ENCODE measurements at places on chromosomes 4 and X.

- DNase-seq: no peak
These were observed 611.6 kb upstream of the ADGRL3 start for GRCh38 chr4:60588556-60588955.

DNA sequence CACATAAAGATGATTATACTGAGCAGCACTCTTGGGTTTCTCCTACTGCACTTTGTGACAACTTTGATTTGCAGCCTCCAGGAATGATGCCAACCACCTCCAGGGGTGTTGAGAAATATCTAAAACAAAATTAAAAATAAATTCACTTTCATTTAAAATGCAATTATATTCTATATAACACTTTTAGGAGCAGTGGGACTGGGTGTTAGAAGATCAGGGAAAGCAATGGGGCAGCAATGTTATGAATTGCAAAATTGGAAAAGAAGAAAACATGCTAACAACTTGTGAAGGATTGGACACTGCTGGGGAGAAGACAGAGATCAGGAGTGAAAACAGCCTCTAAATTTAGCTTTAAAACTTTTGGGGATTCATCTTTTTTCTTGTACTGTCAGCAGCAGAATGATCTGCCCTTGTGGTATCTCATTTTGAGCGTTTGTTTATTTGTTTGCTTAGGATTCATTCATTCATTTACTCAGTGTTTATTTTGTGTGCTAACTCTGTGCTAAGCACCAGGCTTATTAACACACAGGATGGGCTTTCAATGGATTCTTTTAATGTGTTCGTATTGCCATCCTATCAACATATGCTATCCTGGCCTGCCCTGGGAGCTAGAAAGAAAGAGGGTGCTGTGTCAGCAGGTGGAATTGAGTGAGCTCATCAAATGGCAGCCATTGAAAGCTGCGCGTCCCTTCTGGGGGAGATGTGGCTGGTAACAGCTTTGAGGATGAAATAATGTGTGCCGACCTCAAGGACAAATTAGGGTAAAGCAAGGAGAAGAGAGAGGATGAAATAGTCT is 96.5 kb downstream of the FRMPD4 start:
- DNase-seq: no peak

GRCh38 chr4:37982736-37983135 is 22.5 kb downstream of the PTTG2 start:
- no peak for DNase-seq

DNA sequence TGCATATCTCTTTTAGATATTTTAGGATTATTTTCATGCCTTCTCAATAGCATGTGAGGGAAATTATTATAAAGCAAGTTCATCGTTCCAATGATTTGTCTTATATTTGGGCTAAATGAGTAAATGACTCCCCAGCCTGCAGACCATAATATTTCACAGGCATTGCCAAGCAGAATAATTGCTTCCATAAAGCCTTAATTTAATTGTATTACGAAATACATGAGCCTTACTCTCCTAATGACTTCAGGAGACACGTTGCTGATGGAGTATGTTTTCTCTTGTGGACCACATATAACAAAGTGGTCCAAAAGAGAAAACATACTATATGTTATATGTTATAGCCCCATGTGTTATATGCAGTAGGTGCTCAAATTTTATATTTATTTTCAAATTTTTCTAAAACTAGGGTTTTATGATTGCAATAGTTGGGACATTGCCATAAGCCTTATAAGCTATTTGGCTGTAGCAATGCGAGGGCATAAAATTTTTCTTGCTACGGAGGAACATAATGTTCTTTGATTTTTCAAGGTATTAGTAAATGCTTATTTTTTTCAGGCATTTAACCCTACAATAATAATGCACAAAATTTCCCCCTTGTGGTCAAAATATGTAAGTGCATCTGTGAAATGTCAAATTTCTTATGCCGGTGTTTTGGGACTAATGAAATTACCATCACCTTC is 26.2 kb upstream of the TMPRSS11D start:
- no peak for DNase-seq

DNA sequence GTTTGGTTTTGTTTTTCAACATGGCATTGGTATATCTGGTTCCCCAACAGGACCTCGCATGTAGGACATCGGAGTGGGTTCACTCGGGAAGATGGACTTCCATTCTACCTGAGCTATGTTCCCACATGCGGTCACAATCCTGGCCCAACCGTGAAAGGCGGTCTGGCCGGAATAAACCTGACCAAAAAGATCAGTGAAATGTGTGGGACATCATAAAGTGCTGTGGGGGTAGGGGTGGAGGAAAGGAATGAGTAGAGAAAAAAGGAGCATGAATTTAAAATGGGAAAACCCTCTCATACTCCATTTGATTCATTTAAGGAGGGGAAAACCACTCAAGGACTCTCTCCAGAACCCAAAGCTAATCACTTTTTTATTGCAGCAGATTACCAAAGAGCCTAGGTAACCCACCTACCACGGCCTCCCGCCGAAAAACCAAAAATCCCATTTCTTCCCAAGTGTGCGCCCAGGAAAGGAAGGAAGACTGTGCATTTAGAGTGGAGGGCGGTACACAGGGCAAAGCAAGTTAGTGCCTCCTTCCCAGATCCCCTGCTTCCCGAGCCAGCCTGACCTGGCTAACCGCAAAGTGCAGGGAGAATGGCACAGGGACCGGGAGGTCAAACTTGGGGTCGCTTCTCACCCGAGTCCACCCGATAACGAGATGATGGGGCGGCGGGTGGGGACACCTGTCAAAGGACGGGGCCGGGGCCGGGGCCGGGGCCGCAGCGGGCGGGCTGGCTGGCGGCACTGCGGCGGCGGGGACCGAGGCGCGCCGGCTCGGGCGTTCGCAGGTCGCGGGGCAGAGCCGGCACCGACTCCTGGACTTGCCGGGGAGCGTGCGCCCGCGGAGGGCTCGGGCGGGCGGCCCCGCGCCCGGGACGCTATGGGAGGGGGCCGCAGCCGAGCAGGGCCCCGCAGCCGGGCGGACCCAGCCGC is 669 bp downstream of the TMEM150C start:
- no peak for DNase-seq

GRCh38 chrX:27548624-27549023 is 41.5 kb upstream of the DCAF8L2 start:
- DNase-seq: no peak

DNA sequence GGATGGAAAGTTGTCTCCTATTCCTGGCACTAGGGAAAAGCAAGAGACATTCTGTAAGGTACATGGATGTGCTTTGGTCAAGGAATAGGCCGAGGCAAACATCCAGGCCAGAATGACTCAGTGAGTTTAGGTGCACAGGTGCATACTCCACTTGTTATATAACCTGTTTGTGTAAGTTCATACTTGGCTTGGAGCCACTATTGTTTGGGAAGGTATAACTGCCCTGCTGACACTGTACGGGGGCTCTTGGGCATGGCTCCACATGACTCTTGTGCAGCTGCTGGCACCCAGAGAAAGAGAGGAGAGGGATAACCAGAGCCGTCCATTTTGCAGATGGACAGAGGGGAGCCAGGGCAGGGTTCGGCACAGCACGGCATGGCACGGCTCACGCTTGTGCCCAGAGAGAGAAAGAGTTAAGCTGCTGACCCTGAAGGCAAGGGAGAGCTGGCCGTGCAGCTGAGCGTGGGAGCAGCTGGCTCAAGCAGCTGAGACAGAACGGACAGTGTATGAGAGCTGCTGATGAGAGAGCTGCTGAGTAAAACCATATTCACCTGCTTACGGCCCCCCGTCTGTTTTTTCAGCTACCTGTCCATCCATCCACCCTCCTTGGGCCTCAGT is 98.0 kb downstream of the SLC2A9 start:
- no peak for DNase-seq

GRCh38 chr4:133592591-133592990 is 443.5 kb downstream of the PCDH10 start:
- DNase-seq: no peak

GRCh38 chr4:30860978-30861377 is 140.8 kb downstream of the PCDH7 start:
- DNase-seq: no peak

DNA sequence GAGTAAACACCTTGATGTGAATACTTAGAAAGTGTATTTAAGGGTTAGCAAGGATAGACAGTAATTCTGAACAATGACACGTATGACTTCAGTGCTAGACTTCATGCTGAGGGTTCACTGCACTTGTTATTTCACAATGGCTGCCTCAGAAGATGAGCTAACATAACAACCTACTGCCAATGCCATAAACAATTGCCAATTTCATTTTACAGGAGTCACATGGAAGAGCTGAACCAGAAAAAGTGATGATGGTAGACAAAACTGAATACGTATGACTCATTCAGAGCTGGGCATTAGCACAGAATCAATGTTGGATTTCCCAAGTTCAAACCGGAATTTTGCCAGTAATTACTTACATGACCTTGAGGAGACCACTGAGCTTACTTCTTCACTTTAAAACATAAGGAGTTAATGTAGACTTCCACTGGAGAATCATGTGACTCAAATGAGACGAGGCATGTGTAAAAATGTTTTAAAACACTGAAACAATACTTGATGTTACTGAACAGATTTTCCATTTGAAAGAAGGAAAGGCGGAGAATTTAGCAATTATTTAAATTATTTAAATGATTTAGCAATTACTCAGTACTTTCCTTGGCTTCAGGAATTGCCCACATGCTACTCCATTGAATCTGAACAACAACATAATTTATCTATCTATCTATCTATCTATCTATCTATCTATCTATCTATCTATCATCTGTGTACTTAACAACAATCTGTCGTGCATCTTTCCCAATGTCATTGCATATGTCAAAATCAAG is 868.5 kb upstream of the SLIT2 start:
- DNase-seq: no peak

DNA sequence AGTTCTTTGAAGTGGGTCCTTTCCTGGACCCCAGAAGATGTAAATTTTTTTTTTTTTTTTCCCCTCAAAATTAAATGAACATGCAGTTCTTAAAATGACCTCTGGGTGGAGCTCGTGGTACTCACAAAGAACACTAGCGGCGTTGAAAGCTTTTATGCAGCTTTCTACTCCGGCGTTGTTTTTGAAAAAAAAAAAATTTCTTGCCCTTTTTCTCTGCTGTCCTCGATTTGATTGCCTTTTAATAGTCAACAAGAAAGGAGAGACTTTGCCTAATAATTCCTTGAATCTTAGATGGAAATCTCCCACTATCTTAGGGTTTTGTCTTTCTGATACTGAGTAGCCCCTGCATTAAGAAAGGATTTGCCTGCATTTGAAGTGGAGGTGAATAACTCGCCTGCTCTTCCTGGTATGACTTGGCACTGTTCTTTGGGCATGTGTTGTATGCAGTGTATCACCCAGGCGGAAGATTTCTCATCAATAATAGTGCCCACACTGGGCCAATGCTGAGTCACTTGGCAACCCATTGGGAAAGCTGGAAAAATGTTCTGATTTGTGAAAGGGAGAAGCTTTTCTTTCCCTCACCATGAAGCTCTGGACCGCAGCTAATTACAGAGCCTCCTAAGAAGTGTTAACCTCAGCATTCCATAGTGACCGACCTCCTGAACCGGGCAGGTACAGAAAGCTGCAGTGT is 104.0 kb downstream of the PHEX start:
- DNase-seq: no peak

GRCh38 chr4:90121676-90122354 is 5.4 kb upstream of the CCSER1 start:
- DNase-seq: no peak

GRCh38 chr4:125445525-125445924 is 130.8 kb downstream of the FAT4 start:
- no peak for DNase-seq

- DNase-seq: no peak
These were observed 16.1 kb downstream of the HADH start for GRCh38 chr4:108005807-108006206.

DNA sequence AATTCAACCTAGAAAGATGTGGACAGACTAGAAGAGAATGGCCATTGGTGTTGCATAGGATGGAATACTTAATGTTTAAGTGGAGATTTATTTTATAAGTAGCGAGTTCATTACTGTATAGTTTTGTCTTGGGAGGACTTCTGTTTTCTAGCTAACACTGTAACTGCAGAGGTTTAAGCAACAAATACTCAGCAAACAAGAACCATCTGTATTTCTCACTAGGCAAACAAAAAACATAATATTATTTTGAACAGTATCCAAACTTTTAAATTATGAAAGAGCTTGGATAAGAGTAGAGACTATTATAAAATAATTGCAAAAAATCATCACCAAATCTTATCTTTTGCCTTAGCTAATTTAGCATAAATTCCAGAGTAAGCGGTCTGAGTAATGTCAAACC is 121.1 kb downstream of the GLRA3 start:
- DNase-seq: no peak

GRCh38 chrX:643241-643595 is 12.6 kb downstream of the SHOX start:
- DNase-seq: no peak

DNA sequence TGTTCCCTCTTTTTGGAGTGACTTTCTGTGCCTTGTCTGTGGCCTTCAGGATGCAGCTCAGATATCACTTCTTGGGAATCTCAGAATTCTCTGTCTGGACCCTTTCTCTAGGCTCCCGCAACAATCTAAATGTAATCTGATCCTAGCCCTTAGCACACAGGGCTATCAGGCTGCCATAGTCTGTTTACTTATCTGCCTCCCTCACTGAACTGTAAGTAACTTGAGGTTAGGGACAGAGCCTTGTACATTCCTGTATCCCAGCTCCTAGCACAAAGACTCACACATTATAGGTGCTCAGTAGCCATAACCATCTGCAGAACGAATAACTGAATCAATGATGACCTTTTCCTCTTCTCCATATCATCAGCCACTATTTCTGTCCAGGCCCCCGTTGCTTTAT is 69.5 kb downstream of the RTL9 start:
- DNase-seq: no peak

DNA sequence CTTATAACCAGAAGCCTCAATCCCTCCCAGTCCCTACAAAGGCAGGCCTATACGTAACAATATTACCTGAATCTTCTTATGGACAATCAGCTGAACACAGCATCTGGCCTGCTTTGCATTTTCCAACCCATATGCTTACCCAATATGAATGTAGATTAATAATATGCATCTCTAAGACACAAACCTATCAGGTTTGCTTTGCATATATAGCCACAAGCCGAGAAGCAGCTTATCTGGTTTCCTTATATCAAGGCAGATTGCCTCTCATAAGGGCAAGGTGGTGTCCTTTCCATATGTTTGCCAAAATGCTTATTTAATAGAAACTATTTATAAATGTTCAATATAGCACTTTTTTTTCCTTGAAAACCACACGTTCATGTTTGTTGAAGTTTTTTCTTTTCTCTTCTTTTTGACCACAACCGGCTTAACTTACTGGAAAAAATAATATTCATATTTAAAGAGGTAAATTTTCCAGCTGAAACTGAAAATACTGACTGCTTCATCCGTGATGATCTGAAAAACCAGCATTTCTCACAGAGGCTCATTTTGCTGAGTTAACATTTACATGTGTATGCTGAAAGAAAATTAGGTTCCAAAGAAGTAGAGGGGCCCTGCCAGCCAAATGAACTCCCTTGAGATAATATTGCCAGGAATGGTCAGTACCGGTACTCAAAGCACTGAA is 3.8 kb downstream of the IL21 start:
- no peak for DNase-seq

All from activated T-helper 2 cell treated with anti-CD3 and anti-CD28 coated beads, Interferon-gamma antibody, Interleukin-2, Interleukin-4, amounts not matched to agents 10 μg/mL and 5 μg/mL and 100 μg/mL, durations not matched to agents 14 hours and 24 hours and 36 hours (primary cell).